Nucleus accumbens (tissue), 56 donors: ENCODE measurements at places on chromosomes 4 and X.
A peak's percentile ranks its signal among the peaks of the same experiment; 100 is the strongest.

DNA sequence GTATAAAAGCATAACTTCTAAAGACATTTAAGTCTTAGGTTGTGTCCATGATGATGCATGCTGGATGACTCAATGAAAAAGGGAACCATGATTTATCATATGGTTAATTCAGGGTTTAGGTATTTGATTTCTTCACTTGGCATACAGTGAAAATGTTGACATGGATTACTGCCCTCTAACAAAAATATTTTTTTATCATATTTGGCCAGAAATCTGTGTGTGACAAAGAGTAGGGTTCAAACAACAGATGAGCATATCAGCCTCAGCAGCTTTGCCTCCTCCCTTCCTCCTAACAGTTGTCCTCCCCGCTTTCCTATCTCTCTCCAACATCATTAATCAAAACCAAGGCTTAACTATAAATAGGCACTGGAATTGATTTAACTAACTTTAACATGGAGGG lies 46.3 kb downstream of the ARHGAP6 start:
- DNase-seq, result no peak

- peak; percentile 49 for DNase-seq
These were observed 20.1 kb downstream of the ETNPPL start for GRCh38 chr4:108742451-108743420.

DNA sequence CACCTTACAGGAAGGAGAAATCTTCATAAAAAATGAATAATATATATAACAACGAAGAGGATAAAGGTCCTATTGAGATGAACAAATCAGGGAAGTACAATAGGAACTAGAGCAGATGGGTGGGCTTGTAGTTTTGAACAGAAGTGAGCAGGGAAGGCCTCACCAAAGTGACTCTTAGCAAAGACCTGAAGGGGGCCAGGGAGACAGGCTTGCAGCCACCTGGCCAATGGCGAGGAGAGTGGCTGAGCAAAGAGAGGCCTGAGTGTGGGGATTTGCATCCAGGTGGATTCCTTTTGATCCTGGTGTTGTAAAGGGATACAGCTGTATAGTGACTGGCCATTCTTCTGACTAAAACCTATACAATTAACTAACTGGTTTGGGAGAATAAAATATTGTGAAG lies 354.1 kb downstream of the CAMK2D start:
- no peak for DNase-seq

DNA sequence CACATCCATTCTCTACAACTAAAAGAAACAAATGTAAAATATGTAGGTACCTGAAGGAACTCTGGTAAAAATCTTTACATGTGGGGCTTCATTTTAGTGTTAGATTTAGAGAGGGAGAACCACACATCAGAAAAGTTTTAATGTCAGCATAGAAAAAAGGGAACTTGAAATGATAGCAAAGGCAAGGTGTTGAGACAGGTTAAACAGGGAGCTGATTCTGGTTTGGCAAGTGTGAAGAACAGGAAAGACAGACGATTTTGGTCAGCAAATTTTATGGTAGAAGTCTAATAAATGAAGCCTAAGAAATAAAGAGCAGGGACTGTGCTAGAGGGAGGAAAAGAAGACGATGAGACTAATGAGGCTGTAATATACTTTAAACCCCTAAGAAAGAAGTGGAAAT lies 67.6 kb upstream of the COX18 start:
- no peak for DNase-seq

DNA sequence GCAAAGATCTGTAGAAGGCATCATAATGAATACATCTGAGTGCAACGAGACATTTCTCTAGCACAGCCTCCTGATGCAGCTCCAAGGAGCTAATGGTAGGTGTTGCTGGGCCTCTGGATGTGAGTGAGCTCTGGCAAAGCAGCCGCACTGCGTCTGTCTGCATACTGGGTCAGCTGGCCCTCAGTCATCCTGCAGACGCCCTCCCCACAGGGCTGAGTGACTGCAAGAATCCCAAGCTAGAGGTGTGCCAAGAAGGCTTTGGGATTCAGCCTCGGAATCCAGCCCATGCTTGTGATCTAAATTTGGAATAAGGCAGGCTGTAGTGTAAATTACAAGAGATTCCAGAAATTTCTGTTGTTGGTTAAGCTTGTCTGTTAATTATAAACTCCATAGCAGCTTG lies 18.5 kb downstream of the HERC3 start:
- DNase-seq, result no peak

- no peak for DNase-seq
These were observed 118.5 kb upstream of the VCX2 start for GRCh38 chrX:8289523-8289922.

DNA sequence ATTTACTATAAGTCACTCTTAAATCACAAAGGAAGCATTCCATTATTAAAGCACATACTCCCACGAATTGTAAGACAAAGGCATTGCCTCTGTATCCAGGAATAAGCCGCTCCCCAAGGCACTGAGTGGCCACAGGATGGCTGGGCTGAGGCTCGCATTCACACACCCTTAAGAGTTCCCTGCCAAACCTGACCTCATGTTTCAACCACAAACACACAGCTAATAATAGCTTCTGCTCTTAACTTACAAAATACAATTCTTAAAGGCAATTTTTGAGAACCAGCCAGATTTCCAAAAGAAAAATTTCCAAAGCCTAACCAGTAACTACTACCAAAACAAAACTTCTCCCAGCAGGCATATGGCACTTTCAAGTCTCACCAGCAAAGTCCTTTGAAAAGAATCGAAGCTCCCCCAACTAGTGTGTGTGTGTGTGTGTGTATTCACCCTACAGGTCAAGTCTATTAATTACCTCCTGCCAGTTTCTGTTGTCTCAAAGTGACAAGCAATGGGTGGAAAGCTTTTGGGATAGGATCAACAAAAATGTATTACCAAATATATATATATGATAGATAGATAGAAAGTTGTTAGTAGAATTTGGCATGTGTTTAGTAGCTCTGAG lies 36.0 kb downstream of the ARHGAP6 start:
- DNase-seq, result no peak

DNA sequence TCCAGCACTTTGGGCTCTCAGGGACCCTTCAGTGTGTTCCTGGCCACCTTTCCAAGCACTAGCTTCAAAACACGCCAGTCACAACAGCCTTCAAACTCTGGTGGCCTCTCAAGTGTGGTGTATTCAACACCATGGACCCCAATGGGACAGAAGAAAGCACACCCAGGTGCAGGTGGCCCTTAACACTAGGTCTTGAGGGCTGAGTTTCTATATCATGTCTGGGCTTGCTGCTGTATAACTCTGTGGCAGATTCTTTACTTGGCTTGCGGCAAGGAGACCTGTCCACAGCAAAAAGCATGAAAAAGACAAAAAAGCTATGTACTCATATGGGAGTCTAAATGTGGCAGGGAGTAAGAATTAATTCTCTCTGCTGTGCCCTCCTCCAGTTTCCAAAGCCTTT lies 23.1 kb downstream of the MSL3 start:
- DNase-seq, result no peak
